ENCODE measurements at places on chromosomes 1 and 21.

DNA sequence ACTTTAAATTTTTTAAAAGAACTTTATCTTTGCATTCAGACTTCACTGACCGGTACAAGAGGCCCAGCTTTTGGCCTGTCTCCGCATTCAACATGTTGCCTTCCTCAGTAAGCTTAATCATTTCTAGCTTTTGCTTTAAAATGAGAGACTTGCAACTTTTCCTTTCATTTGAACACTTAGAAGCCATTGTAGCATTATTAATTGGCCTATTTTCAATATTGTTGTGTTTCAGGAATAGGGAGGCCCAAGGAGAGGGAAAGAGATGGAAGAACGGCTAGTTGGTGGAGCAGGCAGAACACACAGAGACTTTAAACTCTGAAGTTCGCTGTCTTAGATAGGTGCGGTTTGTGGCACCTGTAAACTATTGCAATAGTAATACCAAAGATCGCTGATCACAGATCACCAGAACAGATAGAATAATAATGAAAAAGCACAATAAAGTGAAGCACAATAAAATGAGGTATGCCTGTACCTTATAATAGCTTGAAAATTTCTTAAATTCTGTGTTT lies 31.4 kb downstream of the RABGAP1L start:
- DNase-seq: no peak

DNA sequence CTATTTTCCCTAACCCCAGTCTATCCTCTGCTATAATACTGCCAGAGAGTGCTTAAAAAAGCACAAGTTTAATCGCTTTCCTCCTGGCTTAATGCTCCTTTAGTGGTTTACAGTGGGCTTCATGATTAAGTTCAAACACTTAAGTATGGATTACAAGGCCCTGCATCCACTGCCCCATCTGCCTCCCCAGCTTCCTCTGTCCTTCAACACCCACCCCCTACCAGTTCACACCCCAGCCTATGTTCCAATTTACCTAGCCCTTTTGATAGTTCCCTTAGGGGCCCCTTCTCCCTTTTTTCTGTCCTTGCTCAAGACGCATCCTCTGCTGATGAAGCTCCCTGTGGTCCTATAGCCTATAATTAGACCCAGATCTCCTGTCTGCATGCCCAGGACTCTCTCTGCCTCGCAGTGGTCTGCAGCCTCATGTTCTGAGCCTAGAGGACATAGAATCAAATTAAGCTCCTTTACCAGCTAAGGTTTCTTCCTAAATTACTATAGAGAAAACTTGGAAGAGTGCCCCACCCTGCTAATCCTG lies 212.5 kb downstream of the FGGY start:
- DNase-seq: no peak

- DNase-seq: peak; percentile 67
These were observed 684 bp downstream of the SLC2A1 start for GRCh38 chr1:42957880-42958487.

- DNase-seq: no peak
These were observed 11.5 kb downstream of the RO60 start for GRCh38 chr1:193070942-193071341.

- no peak for DNase-seq
These were observed 5.3 kb downstream of the RXFP4 start for GRCh38 chr1:155946633-155947219.

GRCh38 chr1:209772126-209772525 lies 12.2 kb downstream of the C1orf74 start:
- DNase-seq: no peak

GRCh38 chr21:44540741-44541288 lies 820 bp upstream of the KRTAP10-1 start:
- no peak for DNase-seq

All from stimulated activated CD4-positive, alpha-beta T cell treated with anti-CD3 and anti-CD28 coated beads, Interleukin-2, amount 100 ng/mL, for 4 hours (primary cell).